Omental fat pad (tissue), 4 donors: ENCODE measurements at places on chromosomes 3 and 15.

DNA sequence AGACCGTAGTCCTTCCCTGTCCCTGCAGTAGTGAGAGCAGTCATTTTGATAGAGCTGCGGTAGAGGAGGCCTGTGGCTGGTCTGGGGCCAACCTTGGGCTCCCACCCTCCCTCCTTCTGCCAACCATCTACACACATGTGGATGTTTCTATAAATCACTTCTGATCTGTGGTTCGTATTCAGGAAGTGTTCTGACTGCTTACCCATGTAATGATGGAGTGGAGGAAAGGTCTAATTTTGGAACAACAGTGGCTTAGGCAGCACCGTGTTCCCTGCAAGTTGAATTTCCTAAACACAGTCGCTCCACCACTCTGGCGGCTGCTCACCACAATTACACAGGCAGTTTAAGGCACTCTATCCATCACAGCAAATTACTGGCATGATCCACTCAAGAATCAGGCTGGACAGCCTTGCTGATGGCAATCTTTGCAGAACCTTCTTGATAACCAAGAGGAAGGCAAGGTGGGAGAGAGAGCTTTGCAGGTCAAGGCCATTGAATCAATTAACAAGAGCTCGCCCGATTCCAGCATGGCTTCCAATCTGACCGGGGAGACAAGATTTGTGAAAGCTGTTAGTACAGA lies 104.7 kb upstream of the VEPH1 start:
- no peak for DNase-seq

GRCh38 chr3:117217760-117218316 lies 508.3 kb downstream of the TUSC7 start:
- DNase-seq: no peak

- no peak for DNase-seq
Measured at GRCh38 chr3:166446291-166446690, 609.1 kb upstream of the BCHE start.

GRCh38 chr3:132283440-132283839 lies 33.8 kb upstream of the ACP3 start:
- no peak for DNase-seq

DNA sequence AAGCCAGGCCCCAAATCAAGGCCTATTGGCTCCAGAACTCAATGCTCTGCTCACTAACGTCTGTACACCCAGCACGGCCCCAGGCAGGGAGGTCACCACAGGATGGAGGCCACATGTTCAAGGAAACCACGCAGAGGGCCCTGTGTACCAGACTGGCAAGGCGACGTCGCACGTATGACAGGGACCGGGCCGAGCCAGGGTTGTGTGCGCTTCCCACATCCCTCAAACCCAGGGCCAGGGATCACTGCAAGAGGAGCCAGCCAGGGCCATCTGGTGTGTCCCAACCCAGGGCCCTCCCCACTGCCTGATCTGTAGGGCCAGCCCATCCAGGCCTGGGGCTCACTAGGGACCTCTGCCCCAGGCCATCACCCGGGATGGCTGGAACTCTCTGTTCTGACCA lies 62.0 kb downstream of the ZNF445 start:
- DNase-seq: no peak

DNA sequence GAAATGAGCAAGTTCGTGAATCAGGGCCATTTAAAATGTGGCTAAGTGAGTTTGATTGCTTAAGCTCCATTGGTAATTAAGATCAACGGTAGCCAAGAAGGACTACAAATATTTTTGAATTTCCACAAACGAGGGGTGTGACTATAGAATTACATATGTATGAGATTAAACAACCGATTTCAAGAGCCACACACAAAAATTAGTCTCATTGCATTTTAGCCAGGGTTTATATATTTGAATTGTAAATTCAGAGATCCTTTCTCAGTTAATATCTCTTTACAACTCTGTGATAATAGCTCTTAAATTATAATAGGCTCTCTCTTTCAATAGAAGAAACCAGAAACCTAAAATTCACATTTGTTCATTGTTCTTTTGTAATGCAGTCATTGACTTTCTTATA lies 325.6 kb upstream of the ICE2 start:
- no peak for DNase-seq

- no peak for DNase-seq
Measured at GRCh38 chr3:27903446-27903845, 181.3 kb upstream of the EOMES start.

- no peak for DNase-seq
Measured at GRCh38 chr15:75325922-75326321, 9.9 kb upstream of the COMMD4 start.

DNA sequence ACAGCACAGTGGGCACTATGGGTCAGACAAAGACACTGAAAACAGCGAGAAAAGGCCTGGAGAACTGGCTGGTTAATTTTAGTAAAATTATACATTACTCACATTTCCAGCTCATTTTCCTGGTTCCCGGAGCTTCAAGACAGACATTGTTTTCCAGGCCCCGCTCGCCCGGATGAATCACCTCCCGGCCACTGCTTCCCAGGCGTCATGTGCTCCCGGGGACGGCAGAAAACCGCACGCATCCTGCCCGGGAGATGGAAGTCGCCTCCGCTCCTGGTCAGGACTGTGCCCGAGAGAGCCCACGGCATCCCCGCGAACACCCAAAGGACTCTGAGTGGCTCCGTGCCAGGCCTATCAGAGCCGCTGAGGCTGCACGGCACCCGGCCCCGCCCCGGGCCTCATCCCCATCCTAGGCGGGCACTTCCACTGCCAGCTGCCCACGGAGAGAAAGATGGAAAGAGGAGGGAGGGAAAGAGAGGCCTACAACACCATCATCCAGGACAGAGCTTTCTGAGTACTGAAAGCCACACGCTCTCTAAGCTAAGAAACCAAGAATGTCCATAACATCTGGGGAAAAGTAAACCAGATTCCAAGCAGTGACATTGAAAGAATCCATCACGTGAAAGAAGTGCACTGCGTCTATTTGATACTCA lies 75.1 kb downstream of the VGLL4 start:
- peak; percentile 55 for DNase-seq

DNA sequence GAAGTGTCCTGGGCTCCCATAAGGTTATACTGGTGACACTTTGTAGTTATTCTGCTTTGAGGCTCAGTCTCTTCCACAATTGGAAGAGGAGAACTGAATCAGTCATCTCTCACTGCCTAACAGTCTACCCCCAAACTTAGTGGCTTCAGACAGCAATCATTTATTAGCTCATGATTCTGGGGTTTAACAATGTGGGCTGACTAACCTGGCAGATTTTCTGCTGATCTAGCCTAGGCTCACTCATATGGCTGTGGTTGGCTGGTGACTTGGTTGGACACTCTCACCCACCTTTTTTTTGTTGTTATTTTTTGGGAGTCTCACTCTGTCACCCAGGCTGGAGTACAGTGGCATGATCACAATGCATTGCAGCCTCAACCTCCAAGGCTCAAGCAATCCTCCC lies 7.1 kb downstream of the GPD1L start:
- DNase-seq: no peak

- DNase-seq: no peak
Measured at GRCh38 chr15:57518779-57519405, 72.8 kb upstream of the MYZAP start.

DNA sequence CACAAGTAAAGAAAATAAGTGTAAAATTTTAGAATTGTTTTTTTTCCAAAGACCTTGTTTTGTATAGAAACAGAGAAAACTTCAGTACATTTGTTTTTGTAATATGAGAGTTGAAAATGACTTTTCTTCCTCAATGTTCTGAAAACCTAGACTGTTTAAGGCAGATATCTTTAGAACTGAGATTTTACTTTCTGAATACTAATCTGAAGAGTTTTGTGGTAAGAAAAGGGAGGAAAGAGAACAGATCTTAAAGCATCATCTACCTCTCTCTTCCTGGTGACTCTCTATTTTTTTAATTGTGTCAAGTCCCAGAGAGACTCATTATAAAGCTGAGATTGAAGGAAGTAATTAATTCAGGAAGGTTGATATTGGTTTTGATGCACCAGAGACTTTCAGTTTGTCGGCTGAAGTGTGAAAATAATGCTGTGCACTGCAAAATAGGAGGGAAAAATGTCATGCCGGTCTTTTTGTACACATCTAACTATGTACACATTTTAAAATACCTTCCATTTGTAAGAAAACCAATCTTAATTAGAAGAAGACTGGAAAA lies 142.1 kb upstream of the NAALADL2 start:
- DNase-seq: no peak

- DNase-seq: no peak
Measured at GRCh38 chr3:61181874-61182273, 69.4 kb downstream of the FHIT start.

GRCh38 chr3:194561306-194561974 lies 71.8 kb downstream of the TMEM44 start:
- DNase-seq: no peak

DNA sequence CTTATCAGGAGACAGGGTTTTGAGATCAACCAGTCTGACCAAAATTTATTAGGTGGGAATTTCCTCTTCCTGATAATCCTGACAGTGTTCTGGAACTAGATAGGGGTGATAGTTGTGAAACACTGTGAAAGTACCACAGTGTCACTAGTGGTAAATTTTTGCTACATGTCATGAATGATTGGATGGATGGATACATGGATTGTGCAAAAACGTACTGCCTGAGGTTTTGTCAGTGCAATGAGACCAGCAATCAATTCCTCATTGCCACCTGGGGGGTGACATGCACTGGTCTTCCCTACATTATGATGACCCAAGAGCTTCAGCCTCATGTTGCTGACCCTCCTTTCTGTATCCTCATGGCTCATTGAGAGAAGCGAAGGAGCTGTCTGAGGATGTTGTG lies 123.5 kb downstream of the SLCO3A1 start:
- DNase-seq: no peak

DNA sequence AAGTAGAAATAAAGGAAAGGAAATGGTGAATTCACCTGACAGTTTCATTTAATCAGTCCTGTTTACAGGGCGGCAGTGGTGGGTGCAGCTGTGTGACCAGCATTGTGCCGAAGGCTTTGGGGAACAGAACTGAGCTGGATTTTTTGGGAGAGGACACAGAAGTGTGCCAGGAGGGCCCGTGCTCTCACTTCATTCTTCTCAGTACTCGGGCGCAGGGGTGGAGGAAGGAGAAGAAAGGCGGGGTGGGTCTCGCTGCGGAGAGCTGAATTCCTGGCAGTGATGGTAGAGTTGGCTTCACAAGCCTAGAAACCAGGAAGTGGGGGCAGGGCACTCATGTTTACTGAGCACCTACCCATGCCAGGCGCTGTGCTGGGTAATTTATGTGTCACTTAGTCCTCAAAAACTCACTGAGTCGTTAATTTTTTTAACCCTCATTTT lies 64.6 kb downstream of the CRTC3 start:
- DNase-seq: peak; percentile 77

- no peak for DNase-seq
Measured at GRCh38 chr15:65937476-65937875, 68.2 kb downstream of the RAB11A start.

DNA sequence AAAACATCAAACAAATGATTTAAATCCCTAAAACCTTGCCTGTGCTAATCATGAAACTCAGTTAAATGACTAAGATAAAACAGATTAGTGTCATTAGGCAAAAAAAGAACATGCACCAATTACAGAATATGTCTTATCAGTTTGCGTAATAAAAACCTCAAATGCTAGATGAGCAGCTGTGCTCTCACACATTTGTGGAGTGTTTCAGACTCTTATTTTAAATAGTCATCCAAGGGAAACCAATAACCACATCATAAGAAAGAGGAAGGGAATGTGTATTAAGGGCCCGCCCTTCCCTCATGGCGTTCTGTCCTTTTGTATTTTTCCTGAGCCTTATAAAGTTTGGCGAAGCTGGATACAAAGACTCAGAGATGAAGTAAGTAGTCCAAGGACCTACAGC lies 6.6 kb downstream of the SAMMSON start:
- DNase-seq: no peak

GRCh38 chr15:61743345-61743909 lies 316.8 kb downstream of the VPS13C start:
- no peak for DNase-seq

DNA sequence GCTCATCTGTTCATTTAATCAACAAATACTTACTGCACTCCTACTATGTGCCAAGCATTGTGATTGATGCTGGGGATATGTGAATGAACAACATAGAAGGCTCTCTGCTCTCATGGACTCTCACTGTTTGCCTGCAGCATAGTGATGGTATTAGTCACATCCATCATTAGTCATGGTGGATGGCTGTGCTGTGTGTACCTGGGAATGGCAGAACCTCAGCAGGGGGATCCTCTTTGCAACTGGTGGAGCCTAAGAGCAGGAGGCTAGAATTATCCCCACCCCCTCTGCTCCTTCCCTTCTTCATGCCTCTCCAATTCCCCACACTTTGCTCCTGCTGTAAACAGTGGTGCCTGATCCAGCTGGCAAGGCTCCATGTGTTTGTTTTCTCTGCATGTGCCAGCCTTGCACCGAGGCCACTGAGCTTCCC lies 20.5 kb downstream of the BOC start:
- no peak for DNase-seq

GRCh38 chr15:77966540-77967234 lies 110.8 kb downstream of the TBC1D2B start:
- DNase-seq: no peak

- DNase-seq: no peak
Measured at GRCh38 chr3:133211449-133211848, 173.3 kb downstream of the TMEM108 start.

GRCh38 chr15:55221090-55222011 lies 24.6 kb upstream of the RSL24D1 start:
- DNase-seq: no peak

DNA sequence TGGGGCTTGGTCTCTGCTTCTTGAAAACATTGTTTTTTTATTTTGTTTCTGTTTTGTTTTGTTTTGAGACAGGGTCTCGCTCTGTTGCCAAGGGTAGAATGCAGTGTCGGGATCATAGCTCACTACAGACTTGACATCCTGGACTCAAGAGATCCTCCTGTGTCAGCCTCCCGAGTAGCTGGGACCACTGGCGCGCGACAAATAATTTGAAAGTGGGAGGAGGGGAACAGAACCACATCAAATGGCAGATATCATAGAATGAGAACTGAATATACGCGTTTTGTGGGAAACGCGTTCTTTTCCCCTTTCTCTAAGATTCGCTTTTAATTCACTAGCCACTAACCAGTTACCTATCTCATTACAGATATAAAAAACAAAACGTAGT lies 641 bp upstream of the VPS13C start:
- DNase-seq: no peak

- DNase-seq: no peak
Measured at GRCh38 chr3:194995922-194996321, 275.0 kb downstream of the XXYLT1 start.

- DNase-seq: no peak
Measured at GRCh38 chr15:66117841-66118240, 135.7 kb downstream of the MEGF11 start.

GRCh38 chr3:73556520-73557372 lies 68.0 kb downstream of the PDZRN3 start:
- no peak for DNase-seq
